Parietal lobe (tissue), 2 donors: ENCODE measurements at places on chromosomes 4 and X. TPM values are rescaled to one million over a fixed set of nuclear protein-coding genes. Genes with fewer than 3 reads are reported as not detected.

SLC38A5 gene
- total RNA-seq, result 28.8 TPM

ABLIM2 gene
- total RNA-seq, result 22.2 TPM

SASH3 gene
- 0.94 TPM for total RNA-seq

PTPN13 gene
- 102 TPM for total RNA-seq

PRDM8 gene
- 34.1 TPM for total RNA-seq

SHOX gene
- total RNA-seq, result not detected

CLNK gene
- not detected for total RNA-seq

MAGEB1 gene
- total RNA-seq, result not detected

SLC25A6 gene
- total RNA-seq, result 163 TPM

GLRA3 gene
- total RNA-seq, result 6.9 TPM

SH3TC1 gene
- 4.7 TPM for total RNA-seq

CENPI gene
- total RNA-seq, result 13.5 TPM

SNCA gene
- 69.5 TPM for total RNA-seq

LIN54 gene
- 26.9 TPM for total RNA-seq

EFNB1 gene
- 24.7 TPM for total RNA-seq

UGT2A1 gene
- total RNA-seq, result not detected

GAGE12F gene
- not detected for total RNA-seq

CLCN5 gene
- 3.4 TPM for total RNA-seq

FMR1NB gene
- not detected for total RNA-seq

IL1RAPL2 gene
- total RNA-seq, result 12.8 TPM

NXF3 gene
- total RNA-seq, result not detected

TEX13A gene
- not detected for total RNA-seq

AMBN gene
- 0.94 TPM for total RNA-seq

CT45A1 gene
- not detected for total RNA-seq

ADGRA3 gene
- total RNA-seq, result 96.7 TPM
